ENCODE measurements at places on chromosomes 12 and 14.

- no peak for DNase-seq
Measured at GRCh38 chr14:100896369-100897060, 7.0 kb downstream of the RTL1 start.

DNA sequence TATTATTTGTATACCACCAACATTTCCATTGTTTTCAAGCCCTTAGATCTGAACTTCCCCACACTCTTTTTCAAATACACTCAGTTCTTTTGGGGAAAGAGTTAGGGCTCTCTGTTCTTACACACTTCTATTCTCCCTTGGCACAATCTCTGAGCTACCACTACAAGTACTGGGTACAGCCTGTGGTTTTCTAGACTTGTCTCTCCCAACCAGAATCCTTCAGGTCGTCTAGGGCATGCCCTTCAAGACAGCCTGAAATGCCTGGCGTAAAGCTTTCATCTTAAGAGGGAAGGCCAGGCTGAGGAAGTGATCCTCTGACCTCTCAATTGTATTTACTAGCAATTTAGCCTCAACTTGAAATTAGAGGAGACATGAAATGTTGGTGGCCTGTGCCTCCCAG lies 1442.0 kb downstream of the AACS start:
- DNase-seq, result no peak

DNA sequence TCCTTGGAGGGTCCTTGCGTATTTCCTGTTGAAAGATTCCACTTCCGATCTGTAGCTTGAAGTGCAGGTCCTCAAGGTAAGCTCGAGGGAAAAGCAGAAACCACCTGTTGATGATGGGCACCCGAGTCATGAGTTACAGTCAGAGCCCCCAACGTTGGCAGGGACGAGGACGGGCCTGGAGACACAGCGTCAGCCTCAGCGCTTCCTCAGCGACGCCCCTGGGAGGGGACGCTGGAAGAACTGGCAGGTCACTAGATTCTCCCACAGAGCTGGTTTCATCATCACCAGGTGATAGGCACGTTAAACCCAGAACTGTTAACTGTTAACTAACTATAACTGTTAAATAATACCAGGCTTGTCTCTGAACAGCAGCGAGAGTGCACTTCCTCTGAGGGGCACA lies 101.8 kb downstream of the TNFAIP2 start:
- no peak for DNase-seq

DNA sequence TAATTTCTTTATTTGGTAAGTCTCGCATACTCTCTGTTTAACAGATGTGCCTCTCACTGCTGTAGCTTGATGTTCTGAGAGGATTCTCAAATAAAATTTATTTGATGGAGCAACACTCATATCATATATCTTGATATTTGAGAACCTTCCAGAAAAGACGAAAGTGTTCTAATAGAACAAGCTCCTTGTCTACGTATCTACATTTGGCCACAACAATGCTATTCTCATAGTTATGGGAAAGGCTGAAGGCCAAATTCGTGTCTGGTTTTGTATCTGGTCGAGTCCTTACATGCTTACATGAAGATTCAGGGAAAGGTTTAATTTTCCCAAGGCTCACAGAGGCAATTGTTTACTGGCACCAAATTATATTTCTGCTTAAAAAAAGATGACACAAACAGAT lies 186.7 kb upstream of the SLC38A2 start:
- no peak for DNase-seq

DNA sequence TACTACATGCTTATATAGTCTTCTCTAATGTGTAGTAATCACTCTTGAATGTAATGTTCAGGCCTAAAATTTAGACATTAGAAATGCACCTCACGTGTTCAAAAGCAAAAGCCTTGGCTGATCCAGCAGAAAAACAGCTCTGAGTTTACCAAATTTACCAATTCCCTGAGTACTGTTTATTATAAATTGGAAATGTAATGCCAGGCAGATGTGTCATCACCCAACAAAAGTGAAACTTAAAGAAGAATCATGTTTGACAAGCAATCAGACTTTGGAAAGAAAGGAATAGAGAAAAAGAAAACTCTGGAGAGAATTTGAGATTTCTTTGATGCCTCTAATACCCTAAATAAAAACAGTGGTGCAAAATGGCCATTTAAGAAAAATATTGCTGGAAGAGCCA lies 26.5 kb upstream of the STRAP start:
- no peak for DNase-seq

DNA sequence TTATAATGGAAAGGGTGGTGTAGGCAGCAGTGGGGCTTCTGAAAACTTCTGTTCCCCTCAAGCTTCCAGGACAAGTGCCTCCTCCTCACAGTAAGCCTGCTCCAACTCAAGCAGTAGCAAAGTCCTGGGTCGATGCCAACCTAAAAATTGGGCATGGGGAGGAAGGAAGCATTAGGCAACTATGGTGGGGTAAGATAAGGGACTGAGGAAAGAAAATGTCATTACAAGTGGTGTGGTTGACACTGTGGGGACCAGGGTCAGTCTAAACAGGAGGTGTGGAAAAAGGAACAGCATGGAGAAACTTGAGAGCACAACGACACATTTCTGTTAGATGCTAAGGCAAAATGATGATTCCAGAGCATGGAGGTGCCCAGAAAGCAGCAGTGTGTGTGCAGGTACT lies 34.9 kb downstream of the WIF1 start:
- no peak for DNase-seq

GRCh38 chr12:65876898-65877721 lies 52.8 kb downstream of the HMGA2 start:
- DNase-seq, result no peak

- no peak for DNase-seq
Measured at GRCh38 chr14:44898551-44898950, 63.2 kb downstream of the KLHL28 start.

GRCh38 chr14:44963775-44964380 lies 1.9 kb downstream of the TOGARAM1 start:
- DNase-seq, result no peak

GRCh38 chr12:13471471-13471870 lies 274.9 kb downstream of the EMP1 start:
- no peak for DNase-seq

- no peak for DNase-seq
Measured at GRCh38 chr14:64848239-64848638, 31.5 kb downstream of the SPTB start.

- no peak for DNase-seq
Measured at GRCh38 chr12:45273717-45274271, 57.9 kb downstream of the ANO6 start.

- no peak for DNase-seq
Measured at GRCh38 chr12:10119066-10119465, 10.9 kb downstream of the CLEC7A start.

DNA sequence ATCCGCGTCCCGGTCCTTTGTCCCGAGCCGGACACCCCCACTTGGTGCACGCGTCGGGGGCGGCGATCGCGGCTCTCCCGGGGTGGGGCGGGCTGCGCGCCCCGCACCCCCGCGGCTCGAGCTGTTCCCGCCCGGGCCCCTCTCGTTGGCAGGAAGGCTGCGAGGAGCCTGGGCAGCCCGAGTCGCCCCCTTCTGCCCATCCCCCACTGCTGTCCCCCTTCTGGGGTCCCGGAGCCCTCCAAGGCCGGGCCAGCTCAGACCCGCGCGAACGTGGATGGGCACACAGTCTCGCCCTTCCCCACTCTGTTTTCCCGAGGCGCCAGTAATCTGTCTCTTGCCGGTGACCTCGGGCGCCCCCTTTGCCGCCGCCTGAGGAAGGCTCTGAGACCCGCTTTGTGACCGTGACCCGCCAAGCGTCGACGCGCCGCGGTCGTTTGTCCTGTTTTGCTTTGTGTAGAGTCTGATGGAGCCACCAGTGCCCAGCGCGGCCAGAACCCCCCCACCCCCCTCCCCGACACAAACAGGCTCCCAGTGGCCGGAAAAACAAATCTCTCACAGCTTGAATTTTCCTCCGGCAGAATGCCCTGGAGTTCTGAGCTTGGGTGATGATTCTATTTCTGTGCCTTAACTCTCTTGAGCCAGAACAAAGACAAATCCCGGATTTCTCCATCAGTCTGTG lies 610 bp downstream of the C14orf132 start:
- DNase-seq, result no peak

- DNase-seq, result no peak
Measured at GRCh38 chr14:83757916-83758315, 1772.0 kb upstream of the FLRT2 start.

GRCh38 chr12:19515179-19515578 lies 75.9 kb downstream of the AEBP2 start:
- no peak for DNase-seq

DNA sequence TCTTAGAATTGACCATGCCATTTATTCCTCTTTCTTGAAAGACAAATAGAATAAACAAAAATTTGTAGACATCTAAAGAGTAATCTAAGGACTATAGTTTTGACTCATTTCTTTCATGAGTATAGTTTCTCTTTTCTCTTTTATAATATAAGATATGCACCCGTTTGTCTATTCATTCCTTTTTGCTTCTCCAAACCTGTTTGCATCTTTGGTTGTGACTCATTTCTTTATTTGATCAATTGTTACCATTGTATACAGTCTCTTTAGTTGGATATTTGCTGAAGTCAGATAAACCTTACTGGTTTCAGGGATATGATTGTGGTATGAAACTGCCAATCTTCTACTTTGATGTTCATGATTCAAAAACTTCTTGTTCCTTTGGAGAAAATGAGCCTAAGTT lies 268.7 kb downstream of the FBXL14 start:
- DNase-seq, result no peak

DNA sequence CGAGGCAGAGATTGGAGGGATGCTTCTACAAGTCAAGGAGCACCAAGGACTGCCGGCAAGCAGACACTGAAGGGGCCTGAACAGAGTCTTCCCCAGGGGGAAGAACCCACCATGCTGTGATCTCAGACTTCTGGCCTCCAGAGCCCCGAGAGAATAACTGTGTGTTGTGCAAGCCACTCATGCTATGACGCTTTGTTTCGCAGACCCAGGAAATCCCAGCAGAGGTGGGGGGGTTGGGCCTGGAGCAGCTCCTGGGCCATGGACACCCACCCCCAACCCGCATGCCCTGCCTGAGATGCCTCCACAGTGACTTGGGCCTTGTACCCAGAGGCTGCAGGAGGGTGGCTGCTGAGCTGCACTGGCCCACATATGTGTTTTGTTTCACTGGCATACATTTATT lies 31.2 kb downstream of the ARL6IP4 start:
- no peak for DNase-seq

- no peak for DNase-seq
Measured at GRCh38 chr14:74927225-74927624, 4.2 kb upstream of the RPS6KL1 start.

- no peak for DNase-seq
Measured at GRCh38 chr14:71523630-71524319, 408.5 kb upstream of the RGS6 start.

DNA sequence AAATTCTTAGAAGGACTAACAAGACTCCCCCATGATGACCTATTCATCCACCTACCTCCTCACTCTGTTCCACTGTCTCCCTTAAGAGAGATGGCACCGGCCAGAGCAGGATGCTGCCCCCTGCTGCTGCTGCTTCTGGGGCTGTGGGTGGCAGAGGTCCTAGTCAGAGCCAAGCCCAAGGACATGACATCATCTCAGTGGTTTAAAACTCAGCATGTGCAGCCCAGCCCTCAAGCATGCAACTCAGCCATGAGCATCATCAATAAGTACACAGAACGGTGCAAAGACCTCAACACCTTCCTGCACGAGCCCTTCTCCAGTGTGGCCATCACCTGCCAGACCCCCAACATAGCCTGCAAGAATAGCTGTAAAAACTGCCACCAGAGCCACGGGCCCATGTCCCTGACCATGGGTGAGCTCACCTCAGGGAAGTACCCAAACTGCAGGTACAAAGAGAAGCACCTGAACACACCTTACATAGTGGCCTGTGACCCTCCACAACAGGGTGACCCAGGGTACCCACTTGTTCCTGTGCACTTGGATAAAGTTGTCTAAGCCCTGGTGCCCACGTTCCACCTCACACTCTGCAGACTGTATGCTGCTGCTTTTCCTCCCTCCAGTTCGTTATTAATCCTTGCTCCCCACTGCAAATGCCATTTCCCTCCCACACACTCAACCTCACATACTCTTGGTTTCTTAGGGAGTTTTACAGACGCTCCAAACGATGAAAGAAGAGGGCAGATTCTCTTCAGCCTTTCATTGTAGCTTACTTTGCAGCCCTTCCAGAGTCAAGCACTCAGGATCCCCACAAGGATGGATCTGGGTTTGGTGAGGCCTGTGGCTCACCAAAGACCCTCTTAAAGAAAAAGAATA lies at the start of gene RNASE8:
Gene RNASE8 (plus strand): TSS at position 20 of the 873 bp plus-strand sequence. CDS start 71 bp downstream, at position 91.
- no peak for DNase-seq

GRCh38 chr12:86254399-86255107 lies 1.6 kb downstream of the MGAT4C start:
- DNase-seq, result no peak

DNA sequence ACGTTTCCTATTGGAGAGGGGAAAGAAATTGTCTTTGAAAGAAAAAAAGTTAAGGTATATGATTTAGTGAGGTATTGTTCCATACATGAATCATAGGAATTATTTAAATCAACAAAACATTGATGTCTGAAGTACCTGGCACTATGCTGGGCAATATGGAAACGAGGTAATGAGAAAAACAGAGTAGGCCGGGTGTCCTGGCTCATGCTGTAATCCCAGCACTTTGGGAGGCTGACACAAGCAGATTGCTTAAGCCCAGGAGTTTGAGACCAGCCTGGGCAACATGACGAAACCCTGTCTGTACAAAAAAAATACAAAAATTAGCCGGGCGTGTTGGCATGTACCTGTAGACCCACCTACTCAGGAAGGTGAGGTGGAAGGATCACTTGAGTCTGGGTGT lies 45.9 kb downstream of the AEBP2 start:
- DNase-seq, result no peak

GRCh38 chr14:66330228-66330627 lies 155.9 kb upstream of the CCDC196 start:
- DNase-seq, result no peak

- DNase-seq, result no peak
Measured at GRCh38 chr12:6788972-6789924, at the start of gene CD4. CD4 (plus strand) TSS chr12:6789528; CDS start chr12:6800139, 10,611 bp downstream.

GRCh38 chr12:57852200-57852599 lies 5.7 kb upstream of the CTDSP2 start:
- no peak for DNase-seq

DNA sequence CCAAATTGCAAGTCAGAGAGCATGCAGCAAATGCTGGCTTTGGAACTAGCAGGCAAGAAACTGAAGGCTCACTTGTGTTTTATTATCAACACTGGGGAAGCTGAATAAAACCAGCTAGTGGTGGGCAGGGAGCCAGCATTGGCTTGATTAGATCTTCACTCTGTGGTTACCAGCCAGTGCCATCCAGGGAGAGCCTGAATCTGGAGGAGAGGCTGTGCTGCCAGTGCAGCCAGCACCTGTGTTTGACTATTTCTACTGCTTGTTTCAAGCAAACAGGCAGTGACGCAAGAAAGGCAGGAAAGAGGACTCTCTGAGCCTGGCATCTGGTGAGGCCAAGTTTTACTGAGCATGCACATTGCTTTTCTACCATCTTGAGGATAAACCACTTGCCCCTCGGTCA lies 247.0 kb downstream of the PHLDA1 start:
- DNase-seq, result peak; percentile 87

GRCh38 chr14:36275741-36276140 lies 44.7 kb downstream of the MBIP start:
- DNase-seq, result no peak

GRCh38 chr12:41972196-41972595 lies 172.5 kb downstream of the GXYLT1 start:
- DNase-seq, result no peak

All from NCI-H510A (cell line).